Retina (tissue), 1 donor: ENCODE measurements at places on chromosomes 6 and 20.

GRCh38 chr6:42963855-42964605 is 3.5 kb downstream of the GNMT start:
- DNase-seq: no peak

DNA sequence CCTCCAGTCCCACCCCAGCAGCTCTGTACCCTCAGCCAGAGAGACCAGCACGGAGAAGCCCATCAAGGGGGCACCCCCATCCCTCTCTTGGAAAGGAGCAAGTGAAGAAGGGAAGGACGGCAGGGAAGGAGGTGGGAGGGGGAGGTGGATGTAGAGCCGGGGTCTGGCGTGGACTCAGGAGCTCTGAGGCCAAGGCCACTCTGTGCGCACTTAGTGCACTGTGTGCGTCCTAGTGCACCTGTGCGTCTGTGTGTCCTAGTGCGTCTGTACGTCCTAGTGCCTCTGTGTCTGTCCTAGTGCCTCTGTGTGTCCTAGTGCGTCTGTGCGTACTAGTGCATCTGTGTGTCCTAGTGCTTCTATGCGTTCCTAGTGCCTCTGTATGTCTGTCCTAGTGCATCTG is 54.2 kb downstream of the DSTN start:
- DNase-seq: no peak

- DNase-seq: no peak
Measured at GRCh38 chr20:17835240-17835933, 133.2 kb downstream of the SNX5 start.

- DNase-seq: no peak
Measured at GRCh38 chr6:154891901-154892300, 103.2 kb upstream of the TIAM2 start.

GRCh38 chr20:57429580-57430200 is 38.5 kb downstream of the RBM38 start:
- no peak for DNase-seq

GRCh38 chr20:59625214-59625922 is 21.0 kb downstream of the PHACTR3 start:
- no peak for DNase-seq

DNA sequence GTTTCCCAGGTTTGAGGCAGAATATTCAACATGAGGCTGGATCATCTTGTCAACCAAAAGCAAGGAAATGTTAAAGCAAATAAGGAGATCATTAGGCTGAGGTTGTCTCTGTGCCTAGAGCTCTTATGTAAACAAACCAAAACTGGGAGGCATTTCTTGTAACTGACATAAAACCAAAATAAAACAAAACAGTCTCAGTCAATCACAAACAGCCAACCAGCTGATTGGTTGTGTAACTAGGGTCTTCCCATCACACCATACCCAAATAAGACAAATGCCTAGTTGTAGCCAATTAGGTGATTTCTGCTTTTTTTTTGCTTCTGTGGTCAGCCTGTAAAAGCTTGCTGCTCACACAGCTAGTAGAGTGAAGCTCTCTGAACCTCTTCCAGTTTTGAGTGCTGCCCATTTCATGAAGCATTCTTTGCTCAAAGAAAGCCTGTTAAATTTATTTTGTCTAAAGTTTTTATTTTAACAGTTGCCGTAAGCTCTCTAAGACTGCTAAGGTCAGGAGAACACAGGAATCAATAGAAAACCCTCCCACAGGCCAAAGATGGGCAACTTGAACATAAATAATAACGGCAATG is 8.9 kb upstream of the FITM2 start:
- DNase-seq: no peak

DNA sequence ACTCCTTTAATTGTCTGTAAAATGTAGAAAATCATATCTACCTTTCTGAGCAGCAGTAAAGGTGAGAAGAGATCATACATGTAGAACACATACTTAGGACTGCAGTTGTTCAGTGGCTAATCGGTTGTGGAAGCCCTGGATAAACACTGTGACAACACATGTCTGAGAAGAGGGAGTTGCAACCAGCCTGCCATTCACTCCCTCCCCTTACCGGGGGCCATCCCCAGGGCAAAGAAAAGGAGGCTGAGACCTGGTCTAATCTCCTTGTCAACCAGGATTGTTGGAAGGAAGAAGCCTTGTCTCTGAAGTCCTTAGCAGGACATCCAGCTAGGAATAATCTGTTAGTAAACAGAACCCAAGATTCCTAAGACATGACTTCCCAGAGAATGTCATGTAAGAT is 462.5 kb upstream of the AGPAT4 start:
- no peak for DNase-seq

DNA sequence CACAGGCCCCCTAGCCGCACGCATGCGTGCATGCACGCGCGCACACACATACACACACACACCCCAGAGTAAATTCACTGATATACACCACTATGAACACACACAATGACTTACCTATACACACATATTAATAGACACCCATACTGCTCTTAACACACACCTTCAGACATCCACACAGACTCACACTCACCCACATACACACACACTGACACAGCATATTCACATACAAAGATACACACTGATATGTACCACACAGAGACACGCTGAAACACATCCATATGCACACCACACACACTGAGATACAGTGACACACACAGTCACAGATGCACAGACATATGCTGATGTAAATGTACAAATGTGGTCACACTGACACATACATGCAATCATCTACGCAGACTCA is 5.6 kb downstream of the SGK2 start:
- no peak for DNase-seq

DNA sequence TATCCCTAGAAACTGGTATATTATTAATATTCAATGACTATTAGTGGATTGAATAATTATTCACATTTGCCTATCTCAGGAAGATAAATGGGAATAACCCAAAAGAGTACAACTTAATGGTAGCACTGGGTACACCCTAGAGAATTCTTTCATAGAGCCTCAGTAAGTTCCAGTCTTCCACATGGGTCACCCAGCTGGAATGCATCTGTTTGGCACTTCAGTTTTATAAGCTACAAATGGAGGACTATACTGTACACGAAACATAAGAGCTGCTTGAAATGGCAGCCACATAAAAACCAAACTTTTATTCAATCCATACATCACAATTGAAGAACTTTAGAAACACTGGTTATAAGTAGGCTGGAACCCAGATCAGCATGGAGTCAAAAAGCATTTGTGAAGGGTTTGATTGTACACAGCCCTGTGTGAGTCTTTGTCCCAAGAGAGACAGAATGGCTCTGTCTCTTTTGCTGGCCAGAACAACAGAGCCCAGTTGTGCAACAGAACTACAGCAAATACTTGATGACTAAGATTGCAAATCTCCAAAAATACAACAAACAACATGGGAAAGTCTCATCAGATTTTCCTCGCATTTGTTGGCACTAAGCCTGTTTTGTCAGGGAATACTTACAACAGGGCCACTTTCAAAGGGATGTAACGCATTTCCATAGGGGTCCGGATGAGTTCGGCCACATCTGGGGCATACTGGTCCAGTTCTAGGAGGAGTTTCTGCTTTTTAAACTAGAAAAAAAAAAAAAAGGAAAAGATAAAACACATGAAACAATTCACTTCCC is 39.5 kb downstream of the PIGU start:
- no peak for DNase-seq

DNA sequence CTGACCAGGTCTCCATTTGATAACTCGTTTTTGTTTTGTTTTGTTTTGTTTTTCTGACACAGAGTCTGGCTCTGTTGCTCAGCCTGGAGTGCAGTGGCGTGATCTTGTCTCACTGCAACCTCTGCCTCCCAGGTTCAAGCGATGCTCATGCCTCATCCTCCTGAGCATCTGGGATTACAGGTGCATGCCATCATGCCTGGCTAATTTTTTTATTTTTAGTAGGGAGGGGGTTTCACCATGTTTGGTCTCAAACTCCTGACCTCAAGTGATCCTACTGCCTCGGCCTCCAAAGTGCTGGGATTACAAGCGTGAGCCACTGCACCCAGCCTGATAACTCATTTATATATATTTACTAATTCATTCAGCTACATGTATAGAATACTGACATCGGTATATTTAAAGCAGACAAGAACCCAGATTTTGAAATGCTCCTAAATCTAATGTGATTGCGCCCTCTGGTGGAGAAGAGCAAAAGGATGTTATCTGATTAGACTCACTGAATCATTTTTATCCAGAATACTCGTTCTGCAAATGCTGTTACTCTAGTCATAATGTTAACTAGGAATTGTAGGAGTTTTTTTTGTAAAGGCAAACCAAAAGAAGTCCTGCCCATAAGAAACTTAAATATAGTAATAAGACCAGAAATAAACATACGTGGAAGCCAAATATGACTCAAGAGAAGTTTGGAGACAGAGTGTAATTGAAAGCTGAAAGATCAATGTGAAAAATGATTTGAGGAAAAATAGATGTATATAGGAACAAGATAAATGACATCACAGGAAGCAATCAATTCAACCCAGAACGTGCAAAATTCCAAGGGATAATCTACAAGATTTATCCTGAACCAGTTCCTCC is 5.3 kb upstream of the COL12A1 start:
- DNase-seq: no peak

DNA sequence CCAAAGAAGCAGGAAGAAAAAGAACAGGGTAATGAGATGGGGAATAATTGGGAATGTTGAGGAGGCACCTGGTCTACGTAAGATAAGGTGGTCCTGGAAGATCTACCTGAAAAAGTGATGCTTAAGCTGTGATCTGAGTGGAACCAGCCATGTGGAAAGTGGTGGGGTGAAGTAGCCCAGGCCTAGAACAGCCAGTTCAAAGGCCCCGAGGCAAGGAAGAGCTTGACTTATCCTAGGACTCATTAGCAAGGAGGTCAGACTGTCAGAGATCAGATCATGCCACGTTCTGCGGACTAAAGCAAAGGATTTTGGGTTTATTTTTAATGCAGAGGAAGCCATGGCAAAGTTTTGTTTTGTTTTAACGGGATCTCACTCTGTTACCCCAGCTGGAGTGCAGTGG is 5.1 kb downstream of the SYCP2L start:
- DNase-seq: no peak

GRCh38 chr20:51487076-51487475 is 55.4 kb downstream of the NFATC2 start:
- no peak for DNase-seq

DNA sequence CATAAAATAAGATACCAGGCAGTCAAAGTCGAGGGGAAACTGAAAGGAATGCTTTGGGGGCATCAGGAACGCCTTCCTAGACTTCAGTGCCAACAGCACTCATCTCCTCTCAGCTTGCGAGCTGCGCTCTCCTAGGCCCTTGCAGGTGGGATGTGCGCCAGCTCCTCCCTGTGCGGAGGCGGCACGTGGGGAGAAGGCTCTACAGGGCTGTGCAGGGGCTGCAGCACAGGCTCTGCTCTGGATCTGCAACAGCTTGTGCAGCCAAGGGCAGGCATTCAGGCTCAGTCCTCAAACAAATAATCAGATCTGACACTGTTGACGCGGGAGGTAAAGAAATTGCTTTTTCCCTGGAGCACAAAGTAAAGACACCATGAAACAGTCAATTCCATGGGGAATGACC is 144.8 kb downstream of the TTLL2 start:
- peak; percentile 53 for DNase-seq

DNA sequence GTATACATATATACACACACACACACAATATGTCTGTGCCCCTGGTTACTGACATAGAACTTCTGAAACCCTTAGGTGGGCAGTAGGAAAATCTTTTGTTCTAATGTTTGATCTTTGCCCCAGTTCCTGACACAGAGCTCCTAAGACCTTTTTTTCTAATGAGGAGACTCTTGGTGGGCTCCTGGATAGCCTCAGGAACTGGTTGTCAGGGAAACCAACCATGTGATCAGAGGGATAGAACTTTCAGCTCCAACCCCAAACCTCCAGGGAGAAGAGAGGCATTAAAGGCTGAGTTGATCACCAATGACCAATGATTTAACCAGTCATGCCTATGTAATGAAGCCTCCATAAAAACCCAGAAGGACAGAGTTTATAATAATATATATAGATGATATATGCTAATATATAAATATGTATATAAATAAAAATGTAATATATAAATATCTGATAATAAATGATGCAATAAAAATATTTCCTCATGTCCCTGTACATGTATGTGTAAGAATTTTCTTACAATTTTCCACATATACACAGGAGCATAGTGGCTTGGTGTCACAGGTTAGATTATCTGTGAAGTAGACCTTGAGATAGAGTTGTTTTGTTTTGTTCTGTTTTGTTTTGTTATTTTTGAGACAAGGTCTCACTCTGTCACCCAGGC is 93.3 kb downstream of the GPX5 start:
- peak; percentile 63 for DNase-seq

- DNase-seq: no peak
Measured at GRCh38 chr6:121670511-121670910, 235.1 kb downstream of the GJA1 start.

DNA sequence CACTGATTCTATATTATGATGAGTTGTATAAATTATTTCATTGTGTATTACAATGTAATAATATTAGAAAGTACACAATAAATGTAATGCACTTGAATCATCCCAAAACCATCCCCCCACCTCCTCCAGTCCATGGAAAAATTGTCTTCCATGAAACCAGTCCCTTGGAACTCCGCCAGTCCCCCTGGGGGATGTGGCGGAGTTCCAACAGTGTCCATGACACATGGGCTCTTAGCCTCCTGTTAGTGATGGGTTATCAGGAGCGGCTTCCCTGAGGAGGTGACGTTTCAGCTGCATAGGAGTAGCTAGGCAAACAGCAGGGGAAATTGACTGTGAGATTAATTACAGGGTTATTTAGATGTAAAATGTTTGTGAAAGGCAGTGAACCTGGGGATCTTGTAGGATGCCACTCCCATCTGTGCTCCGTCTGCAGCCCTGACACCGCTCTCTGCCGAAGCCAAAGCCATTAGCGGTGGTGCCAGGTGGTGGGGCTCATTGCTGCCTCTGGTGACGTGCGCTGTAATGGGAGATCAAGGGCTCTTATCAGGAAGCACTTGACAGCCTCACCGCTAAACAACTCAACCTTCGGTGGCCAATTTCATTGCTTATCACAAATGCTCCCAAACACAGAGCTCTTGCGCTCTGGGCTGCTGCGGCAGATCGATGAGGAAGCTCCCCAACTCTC is 81.6 kb upstream of the MC3R start:
- DNase-seq: no peak

- no peak for DNase-seq
Measured at GRCh38 chr20:51995551-51995951, 193.2 kb upstream of the SALL4 start.

GRCh38 chr6:47134476-47135189 is 92.5 kb upstream of the ADGRF1 start:
- DNase-seq: no peak

DNA sequence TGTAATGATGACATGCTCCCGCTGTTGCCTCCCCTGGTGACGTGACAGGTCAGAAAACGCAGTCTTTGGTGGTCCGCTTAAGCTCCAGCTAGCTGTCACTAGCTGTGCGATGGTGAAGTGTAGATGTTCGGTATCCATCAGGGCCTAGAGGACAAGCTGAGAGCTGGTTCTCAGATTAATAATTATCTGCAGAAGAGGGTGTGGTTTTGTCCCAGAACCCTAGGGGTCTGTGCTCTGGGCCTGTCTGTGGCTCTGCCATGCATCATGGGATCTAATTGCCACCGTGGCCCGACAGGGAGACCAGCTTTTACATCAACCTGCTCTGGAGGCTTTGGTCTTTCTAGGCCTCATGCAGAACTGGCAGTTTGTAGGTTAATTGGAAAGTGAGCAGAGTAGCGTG is 34.1 kb downstream of the ERMARD start:
- no peak for DNase-seq

- no peak for DNase-seq
Measured at GRCh38 chr6:124882579-124883393, 79.5 kb upstream of the RNF217 start.

- DNase-seq: no peak
Measured at GRCh38 chr6:112128208-112128607, 40.8 kb downstream of the FAM229B start.
